ENCODE measurements at places on chromosomes 5 and 9.

GRCh38 chr5:17808566-17808965 is 174.3 kb downstream of the TAF11L14 start:
- no peak for DNase-seq

DNA sequence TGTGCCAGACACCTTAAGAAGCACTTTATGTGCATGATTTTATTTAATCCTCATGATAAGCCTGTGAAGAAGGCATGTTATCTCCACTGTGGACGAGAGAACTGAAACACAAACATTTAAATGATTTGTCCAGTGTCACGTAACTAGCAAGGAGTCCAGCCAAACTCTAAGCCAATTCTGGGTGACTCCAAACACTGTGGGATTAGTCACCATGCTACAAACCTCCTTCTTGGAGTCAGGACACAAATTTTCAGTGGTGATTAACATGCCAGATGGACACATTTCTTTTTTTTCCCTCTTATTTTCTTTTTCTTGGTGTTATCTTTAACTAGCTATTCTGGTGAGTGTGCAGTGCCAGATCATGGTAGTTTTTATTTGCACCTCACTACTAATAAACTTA is 316.8 kb downstream of the NDUFS4 start:
- DNase-seq: no peak

GRCh38 chr9:127244609-127245601 is 19.7 kb upstream of the GARNL3 start:
- DNase-seq: peak; percentile 93

DNA sequence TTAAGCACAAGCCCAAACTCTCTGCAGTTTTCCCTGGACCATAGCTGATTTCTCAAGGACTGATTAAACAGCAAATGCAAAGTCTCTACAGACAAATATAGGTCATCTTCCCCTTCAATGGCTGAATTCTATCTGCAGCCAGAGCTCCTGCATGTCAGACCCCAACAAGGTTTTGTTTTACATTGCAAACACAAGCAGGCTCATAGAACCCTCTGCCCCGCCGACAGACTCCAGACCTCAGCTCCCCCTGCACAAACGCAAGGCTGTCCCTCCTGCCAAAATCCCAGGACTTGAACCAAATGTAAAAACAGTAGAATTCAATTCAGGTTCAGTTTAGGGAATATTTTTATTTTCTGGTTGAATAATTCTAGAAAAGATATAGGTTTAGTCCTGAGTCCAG is 526.7 kb upstream of the TRPC7 start:
- no peak for DNase-seq

- DNase-seq: no peak
Observed at GRCh38 chr5:16037121-16037845, 142.3 kb downstream of the MARCHF11 start.

- no peak for DNase-seq
Observed at GRCh38 chr9:7533376-7534090, 266.0 kb downstream of the DMAC1 start.

DNA sequence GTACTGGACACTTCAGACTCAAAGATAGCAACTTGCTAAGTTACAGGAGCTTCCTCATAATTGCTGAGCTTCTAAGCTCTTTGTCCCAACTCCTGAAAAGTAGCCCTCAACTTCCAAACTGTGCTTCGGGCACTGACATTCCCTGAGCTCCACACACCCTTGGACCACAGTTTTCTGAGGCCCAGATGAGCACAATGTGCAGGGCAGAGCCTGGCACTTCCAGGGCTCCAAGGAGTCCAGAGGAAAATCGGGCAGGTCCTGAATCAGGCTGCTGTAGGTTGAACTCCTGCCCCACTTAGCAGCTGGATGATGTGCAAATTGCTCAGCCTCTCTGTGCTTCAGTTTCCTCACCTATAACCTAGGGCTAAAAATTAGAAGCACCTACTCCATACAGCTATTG is 54.6 kb upstream of the KCNIP1 start:
- no peak for DNase-seq

- no peak for DNase-seq
Observed at GRCh38 chr5:31963358-31964006, 210.6 kb downstream of the GOLPH3 start.

- DNase-seq: no peak
Observed at GRCh38 chr5:72817076-72817481, 618 bp downstream of the TNPO1 start.

GRCh38 chr9:130629443-130630070 is 34.8 kb upstream of the PRDM12 start:
- DNase-seq: no peak

DNA sequence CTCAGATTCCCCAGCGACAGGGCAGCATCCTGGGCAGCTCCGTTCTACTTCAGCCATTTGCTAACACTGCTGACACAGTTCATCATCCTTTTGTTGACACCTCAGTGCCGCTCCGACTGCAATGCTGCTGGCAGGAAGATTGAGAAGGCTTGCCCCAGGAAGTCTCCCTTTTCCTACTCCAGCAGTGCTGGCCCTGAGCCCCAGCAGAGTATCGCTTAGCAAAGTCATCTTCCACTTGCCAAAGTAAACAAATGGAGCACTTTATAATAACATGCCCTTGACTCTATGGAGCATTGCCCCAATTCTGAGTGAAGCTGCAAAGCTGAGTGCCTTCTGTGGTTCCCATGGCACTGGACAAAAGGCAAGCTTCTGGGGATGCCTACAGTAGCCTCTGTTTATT is 32.2 kb downstream of the PRLR start:
- no peak for DNase-seq

GRCh38 chr5:78537821-78538220 is 110.8 kb downstream of the LHFPL2 start:
- no peak for DNase-seq

DNA sequence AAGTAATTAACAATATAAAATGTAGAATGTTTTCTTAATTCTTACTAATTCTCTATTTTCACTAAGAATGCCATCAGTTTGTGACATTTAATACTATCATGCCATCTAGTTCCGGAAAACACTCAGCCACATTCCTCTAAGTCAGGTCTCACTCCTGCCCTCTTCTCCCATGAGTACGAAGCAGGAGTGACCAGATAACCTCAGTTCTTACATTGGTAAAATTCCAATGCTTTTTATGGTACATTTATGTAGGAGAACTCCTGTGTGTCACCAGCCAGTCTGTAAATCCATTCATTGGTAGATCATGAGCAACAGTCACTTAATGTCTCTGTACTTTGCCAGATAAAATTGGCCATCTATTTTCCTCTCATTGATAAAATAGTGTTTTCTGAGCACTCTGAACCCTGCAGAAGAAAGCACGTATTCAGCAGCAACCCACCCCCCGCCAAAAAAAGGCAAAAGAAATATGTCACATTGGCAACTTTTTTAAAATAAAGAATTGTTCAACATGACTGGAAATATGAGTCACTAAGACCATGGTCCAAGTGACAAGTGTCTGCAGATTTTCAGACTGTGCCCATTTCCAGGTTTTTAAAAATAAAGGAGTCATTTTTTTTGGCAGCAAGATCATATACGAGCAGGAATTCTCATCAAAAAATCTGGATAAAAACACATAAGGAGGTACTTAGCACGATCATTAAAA is 11.8 kb downstream of the GLIS3 start:
- no peak for DNase-seq

GRCh38 chr5:20017021-20017420 is 29.0 kb upstream of the CDH18 start:
- DNase-seq: no peak

DNA sequence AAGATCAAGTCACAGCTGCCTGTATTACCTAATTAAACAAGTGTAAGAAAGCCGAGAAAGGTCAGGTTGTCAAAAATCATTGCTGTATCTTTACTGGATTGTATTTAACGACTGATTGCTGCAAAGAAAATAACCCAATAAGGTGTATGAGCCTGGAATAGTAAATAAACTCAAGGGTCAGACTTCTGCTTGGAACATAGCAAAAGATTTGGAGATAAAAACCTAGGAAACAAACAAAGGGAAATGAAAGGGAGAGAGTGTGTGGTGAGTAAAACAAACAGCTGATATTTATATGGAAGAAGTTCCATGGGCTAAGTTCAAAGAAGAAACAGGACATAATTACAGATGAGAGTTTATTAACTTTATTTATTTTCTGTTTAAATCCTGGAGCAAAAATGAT is 354.0 kb downstream of the TLR4 start:
- no peak for DNase-seq

GRCh38 chr9:129408535-129409215 is 212.2 kb downstream of the C9orf50 start:
- no peak for DNase-seq

GRCh38 chr9:126459126-126459525 is 132.5 kb downstream of the MVB12B start:
- DNase-seq: no peak

DNA sequence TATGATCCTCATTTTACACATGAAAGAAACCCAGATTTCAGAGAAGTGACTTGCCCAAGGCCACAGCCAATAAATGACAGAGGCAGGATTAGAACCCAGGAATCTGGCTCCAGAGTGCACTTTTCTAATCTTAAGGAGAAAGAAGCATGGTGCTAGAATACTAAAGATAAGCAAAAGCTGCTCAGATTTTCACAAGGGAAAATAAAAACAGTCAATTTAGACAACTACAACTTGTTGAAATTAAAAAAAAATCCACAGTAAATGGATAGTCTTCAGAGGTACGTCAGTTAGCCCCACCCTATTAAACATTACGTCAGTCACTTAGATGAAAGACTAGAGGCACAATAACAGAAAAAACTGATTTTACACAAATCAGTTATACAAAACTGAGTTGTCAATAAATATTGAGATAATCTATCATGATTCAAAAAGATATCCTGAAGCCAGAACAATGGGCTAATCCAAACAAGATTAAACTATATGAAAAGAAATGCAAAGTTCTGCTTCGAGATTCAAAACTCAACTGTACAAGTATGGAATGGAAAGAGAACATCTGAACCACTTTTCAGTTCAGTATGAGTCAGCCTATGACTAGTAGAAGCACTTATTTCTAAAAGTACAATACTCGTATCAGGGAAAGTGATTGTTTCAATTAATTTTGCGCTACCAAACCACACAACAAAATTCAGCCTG is 9.3 kb downstream of the TMEM245 start:
- no peak for DNase-seq

DNA sequence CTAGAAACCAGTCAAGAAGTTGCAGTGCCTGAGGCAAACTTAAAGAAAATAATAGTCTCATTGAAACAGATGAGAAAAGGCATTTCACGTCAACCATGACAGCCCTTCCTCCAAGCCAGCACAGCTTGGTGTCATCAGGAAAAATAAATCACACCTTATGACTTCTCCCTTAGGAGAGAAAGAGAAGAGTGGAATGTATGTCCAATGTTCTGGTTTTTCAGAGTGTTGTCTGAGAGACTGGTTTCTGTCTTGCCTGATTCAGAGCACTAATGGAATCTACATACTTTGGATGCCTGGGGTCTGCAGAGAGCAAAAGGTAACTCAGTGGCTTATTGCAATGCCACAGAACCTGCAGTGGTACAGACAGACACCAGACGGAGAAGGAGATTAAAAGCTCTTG is 105.5 kb upstream of the PDE4D start:
- DNase-seq: no peak

GRCh38 chr5:36705055-36705454 is 98.6 kb downstream of the SLC1A3 start:
- no peak for DNase-seq

GRCh38 chr5:148398698-148399121 is 15.0 kb downstream of the FBXO38 start:
- DNase-seq: no peak

DNA sequence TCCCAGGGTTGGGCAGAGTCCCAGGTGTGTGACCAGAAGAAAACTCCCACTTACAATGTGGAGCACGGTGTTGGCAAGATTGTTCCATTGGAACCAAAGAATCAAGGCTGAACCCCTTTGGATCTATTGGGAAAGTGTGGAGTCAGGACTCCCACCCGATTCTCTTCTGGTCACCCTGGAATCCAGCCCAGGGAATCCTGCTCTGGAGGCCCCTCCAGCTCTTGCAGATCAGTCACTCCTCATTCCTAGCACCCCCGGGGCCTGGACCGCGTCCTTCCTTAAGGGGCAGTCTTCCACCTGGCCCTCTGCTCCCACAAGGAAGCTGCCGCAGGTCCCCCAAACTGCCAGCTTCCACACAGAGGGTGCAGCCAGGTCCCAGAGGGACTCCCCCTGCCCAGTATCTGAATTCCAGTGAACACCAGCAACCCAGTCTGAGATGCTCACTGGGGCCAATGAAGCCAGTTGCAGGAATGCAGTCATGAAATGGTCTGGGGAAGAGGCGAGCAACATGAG is 170.1 kb downstream of the GADD45G start:
- DNase-seq: no peak

DNA sequence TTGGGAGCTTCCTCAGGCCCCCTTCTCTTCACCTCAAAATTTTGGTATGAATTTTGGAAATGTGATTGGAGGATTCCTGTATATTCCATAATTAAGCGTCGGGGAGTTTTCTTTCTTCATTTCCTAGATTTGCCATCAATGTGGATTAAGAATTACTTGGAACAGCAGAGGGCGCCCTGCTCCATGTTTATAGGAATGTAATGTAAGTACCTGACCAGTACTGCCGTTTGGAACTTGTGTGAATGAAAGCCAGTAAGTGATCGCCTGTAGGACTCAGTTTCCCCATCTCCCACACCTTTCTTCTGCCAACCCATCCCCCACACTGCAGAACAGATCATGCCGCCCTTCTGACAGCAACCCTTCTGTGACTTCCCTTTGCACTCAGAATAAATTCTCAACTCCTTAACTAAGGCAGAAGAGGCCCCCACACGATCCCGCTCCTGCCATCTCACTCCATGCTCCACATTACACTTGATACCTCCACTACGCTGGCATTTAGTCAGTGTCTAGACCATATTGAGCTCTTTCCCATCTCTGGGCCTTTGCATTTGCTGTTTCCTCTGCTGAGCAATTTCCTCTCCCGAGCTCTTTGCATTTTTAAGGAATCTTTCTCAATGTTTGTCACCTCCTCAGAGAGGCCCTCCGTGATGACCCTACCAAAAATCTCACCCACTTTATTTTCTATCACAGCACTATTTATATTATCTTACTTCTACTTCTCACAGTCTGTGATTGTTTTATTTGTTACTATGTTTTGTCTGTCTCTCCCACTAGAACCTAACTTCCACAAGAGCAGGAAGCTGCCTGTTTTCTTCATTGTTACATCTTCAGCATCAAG is 79.5 kb upstream of the HTR4 start:
- peak; percentile 71 for DNase-seq

DNA sequence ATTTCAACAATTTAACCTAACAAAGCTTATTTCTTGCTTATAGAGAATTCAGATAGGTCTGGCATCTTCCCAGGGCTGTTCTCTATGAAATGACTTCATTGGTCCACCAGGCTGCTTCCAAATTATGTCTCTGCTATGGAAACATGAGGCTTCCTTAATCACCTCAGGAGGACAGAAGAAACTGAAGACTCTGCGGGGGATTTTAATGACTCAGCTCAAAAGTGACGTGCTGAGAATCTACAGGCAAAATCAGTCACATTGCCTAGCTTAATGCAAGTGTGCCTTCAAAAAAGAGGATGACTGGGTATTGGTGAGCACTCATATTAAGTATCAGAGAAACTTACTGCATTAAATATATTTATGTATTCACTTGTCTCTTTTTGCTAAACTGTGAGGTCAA is 315.5 kb upstream of the RGMB start:
- DNase-seq: no peak
